ENCODE measurements at places on chromosomes 13 and 19. TPM values are rescaled to one million over a fixed set of nuclear protein-coding genes. Genes with fewer than 3 reads are reported as not detected.

- peaks cover 13% of the 10 kb centered on the region for H3K4me1 ChIP-seq
- no peaks in the 10 kb centered on the region for H3K27me3 ChIP-seq
- H3K4me3 ChIP-seq = no peak overlapping the region
- no peaks in the 10 kb centered on the region for H3K36me3 ChIP-seq
- no peak overlapping the region for H3K27ac ChIP-seq
- DNase-seq = no peak
Measured at GRCh38 chr19:46205183-46205984, 24.2 kb upstream of the IGFL1 start.

GRCh38 chr19:46381756-46382345 is 31.5 kb downstream of the CCDC8 start:
- no peaks in the 10 kb centered on the region for H3K27me3 ChIP-seq
- H3K4me3 ChIP-seq = no peak overlapping the region
- H3K4me1 ChIP-seq = no peaks in the 10 kb centered on the region
- H3K27ac ChIP-seq = no peak overlapping the region

DNA sequence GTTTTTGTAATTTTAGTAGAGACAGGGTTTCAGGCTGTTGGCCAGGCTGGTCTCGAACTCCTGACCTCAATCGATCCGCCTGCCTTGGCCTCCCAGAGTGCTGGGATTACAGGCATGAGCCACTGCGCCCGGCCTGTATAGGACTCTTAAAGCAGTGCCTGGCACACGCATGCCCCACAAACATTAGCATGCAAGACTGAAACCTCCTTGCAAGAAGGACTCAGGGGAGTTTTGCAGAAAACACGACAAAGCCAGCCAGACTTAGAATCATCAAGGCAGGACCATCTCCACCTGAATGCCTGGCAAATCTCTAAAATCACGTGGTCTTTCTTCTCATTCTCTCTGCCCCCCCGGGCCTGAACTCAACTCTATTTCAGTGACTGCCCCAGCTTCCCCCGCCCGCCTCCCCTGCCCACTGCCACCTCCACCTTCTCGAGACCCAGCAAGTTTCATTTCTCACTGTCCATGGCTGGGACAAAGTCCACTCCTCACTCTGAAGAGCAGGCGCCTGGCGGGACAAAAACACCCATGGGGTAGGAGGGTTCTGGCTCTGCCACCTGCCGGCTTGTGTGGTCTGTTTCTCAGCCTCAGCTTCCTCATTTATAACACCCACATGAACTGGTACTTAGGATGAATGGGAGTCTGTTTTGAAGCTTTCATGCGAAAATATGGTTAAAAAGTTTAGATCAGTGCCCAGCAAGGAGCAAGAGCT is 2.4 kb downstream of the TICAM1 start:
- peak overlapping the region; percentile 24 for H3K27ac ChIP-seq
- peaks cover 7% of the 10 kb centered on the region for H3K36me3 ChIP-seq
- DNase-seq = no peak
- H3K4me1 ChIP-seq = peaks cover 21% of the 10 kb centered on the region
- no peaks in the 10 kb centered on the region for H3K27me3 ChIP-seq

DNA sequence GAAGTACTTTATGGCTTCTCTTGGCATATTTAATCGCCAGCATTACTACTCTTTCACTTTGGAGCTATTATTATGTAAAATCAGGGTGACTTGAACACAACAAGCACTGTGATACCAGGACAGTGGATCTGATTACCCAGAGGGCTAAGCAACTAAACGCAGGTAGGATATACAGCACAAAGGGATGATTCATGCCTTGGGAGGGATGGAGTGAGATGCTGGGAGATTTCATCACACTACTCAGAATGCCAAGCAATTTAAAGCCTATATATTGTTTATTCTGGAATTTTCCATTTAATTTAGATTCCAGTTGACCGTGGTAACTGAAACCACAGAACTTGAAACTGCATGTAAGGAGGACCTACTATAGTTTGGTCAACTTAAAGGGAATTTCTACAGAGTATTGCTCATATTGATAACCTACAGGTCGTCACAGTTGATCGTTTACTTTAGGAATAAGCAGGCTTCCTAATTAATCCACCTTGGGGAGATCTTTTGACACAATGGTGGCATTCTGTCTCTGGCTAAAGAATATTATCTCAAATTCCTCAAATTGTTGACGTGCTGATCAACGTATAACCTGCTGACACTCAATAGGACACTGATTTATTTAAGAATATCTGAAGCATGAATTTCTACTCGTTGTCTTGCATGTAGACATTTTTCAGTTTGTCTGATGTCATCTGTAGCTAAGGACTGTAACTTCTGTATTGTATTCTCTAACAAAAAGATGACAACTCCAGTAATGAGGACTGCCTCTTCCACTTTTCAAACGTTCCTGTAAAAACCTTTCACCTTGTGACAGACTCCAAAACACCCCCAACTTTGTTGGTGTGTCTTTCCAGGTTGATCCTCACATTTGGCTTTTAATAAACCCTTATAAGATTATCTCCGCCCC is 254.2 kb downstream of the GPC5 start:
- DNase-seq = no peak
- H3K4me3 ChIP-seq = no peak overlapping the region
- no peak overlapping the region for H3K27ac ChIP-seq

GRCh38 chr19:33268162-33268991 is 34.0 kb downstream of the CEBPA start:
- no peaks in the 10 kb centered on the region for H3K27me3 ChIP-seq
- no peak overlapping the region for H3K4me3 ChIP-seq
- H3K4me1 ChIP-seq = peaks cover 17% of the 10 kb centered on the region
- H3K27ac ChIP-seq = no peak overlapping the region

GRCh38 chr13:41384749-41385503 is 72.4 kb upstream of the RGCC start:
- DNase-seq = no peak
- no peak overlapping the region for H3K27ac ChIP-seq
- no peaks in the 10 kb centered on the region for H3K36me3 ChIP-seq

DNA sequence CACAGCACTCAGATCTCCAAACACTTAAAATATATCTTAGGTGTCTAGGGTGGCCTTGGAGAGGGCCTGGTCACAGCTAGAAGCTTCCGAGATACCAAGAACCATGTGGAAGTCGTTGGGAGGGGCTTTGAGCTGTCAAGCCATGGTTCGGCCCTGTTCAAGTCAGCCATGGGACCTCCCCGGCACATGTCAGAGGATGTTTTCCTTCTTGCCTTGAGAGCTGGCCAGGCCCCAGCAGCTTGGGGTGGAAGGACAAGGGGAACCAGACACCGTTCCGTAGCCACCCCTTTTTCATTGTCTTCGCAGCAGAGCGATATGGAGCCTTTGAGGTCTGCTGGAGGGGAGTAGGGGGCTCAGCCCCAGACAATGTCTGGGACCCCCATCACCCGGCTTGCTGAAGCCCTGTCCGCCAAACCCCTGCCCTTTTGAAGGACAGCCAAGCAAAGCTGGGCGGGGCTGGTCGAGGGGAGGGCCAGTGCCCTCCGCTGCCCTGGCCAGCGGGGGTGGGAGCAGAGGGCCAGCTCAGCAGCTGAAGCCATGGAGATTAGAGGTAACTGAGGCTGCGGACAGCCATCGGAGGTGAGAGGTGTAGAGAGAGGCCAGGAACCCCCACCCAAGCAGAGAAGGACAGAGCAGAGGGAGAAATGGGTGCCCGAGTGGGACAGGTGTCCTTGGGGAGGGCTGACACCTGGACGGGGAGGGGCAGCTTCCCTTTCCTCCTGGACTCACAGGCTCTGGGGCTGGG is 435 bp downstream of the KLK11 start:
- peaks cover 3% of the 10 kb centered on the region for H3K4me1 ChIP-seq
- H3K27ac ChIP-seq = peak overlapping the region; percentile 44
- peak overlapping the region; percentile 29 for H3K4me3 ChIP-seq
- peak; percentile 31 for DNase-seq
- no peaks in the 10 kb centered on the region for H3K36me3 ChIP-seq

DNA sequence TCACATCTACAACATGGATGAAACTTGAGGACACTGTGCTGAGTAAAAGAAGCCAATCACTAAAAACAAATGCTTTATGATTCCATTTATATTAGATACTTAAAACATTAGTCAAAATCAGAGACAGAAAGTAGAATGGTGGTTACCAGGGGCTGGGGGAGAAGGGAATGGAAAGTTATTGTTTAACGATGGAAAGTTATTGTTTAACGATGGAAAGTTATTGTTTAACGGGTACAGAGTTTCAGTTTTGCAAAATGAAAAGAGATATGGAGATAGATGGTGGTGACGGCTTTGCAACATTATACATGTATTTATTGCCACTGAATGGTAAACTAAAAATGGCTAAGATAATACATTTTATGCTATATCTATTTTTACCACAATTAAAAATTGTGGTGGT is 160.6 kb downstream of the TUBA3C start:
- DNase-seq = no peak
- H3K27me3 ChIP-seq = no peaks in the 10 kb centered on the region
- H3K27ac ChIP-seq = no peak overlapping the region

GRCh38 chr13:100984085-100984705 is 309.6 kb upstream of the TMTC4 start:
- no peak overlapping the region for H3K27ac ChIP-seq
- no peaks in the 10 kb centered on the region for H3K36me3 ChIP-seq
- H3K4me1 ChIP-seq = no peaks in the 10 kb centered on the region
- H3K27me3 ChIP-seq = no peaks in the 10 kb centered on the region
- H3K4me3 ChIP-seq = no peak overlapping the region
- DNase-seq = no peak

DNA sequence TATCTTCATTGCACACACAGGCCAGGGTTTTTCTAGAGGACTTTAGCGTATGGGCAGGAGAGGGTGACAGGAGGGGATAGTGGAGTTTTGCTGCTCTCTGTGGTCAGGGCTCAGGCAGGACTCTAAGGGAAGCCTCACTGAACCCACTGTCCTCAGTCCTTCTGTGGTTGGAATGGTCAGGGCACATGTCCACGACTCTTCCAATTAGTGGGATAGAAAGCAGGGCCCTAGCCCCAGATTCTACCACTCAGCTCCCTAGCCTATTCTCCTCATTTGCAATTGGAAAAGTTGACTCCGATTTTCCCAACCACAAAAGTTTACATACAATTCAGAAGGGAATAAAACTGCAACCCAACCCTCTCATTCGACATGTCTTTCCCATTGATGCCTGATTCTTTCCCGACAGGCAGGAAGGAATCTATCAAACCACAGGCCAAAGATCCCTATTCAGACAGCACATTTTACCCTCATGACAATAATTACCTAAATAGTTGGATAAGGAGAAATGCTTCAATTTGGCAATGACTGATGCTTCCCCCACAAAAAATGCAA is 38.2 kb downstream of the TGDS start:
- H3K27me3 ChIP-seq = no peaks in the 10 kb centered on the region
- no peak for DNase-seq
- H3K4me1 ChIP-seq = no peaks in the 10 kb centered on the region

DNA sequence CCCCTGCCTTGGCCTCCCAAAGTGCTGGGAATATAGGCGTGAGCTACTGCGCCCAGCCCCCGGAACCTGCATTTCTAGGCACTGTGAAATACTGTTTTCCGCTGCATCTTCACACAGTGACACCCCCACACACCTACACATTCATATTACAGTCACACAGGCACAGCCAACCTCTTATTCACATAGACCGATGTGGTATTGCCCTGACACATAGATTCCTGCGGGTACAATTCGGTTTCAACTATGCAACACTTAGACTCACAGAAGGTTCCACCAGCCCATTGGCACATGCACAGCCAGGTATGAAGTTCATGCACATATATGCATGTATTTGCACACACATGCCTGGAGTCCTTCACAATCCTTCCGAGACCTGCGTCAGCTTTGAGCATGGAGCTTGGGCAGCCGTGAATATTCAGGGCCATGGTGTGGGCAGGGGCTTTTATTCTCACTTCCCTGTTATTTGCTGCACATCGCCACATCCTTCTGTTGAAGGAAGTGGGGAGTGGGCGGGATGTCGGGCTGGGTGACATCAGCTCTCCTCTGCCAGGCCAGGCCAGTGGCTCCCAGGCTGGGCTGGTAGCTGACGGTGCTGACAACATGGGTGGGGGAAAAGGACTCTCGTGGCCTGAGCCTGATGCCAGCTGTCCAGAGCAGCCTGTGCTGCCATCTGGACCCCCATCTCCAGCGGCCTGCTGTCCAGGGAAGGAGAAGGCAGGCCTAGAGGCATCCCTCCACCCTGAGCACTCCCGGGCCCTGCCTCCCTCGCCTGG is 5.4 kb upstream of the CDC37 start:
- H3K4me1 ChIP-seq = peaks cover 49% of the 10 kb centered on the region
- peak; percentile 79 for DNase-seq

DNA sequence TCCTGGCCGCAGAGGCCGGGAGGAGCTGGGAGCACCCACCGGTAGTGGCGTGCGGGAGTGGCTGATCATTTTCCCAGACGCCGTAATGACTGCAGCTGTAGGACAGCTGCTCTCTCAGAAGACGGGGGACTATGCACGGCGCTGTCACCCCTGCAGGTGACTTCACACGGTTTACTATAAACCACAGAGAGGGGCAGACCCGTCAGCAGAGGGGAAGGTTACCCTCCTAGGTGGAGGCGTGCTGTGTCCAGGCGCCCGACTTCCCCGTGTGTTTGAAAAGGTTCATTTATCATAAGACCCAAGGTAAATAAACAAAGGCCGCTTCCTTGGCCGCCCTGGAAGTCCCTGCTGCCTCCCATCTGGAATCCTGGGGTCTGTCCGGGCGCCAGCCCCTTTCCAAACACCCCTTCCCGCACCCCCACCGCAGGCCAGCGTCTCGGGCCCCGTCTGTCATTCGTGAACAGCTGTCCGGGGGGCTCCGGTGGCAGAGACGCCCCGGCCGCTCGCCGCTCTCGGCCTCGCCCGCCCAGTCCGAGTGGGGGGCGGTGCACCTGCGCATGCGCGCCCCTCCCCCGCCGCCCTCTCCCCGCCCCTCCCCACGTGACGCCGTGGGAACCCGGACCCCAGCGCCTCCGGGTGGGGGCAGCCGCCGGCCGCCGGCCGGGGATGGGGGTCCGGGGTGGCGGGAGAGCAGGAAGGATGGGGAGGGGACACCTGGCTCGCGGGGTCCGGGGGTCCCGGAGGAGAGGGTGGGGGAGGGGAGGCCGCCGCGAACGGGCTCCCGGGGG is 915 bp downstream of the SHC2 start:
- peaks cover 21% of the 10 kb centered on the region for H3K27me3 ChIP-seq
- no peaks in the 10 kb centered on the region for H3K36me3 ChIP-seq
- peak overlapping the region; percentile 76 for H3K4me3 ChIP-seq
- DNase-seq = peak; percentile 45

DNA sequence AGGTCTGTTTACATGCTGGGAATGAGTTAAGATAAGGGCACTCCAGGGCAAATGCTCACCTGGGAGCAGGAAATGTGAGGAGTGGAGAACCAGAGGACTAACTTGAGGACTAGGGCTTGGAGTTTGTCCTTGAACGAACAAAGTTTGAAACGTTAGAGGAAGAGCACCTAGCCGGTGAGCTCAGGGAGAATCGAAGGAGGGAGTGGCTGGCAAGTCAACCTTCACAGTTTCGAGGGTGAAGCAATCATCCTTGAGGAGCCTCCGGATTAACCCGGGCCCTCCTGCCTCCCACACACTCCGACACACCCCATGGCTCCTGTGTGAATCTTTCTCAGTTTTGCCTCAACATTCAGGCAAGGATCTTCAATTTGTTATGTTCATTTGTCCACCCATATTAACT is 58.6 kb downstream of the LMO7 start:
- no peak overlapping the region for H3K27ac ChIP-seq
- H3K36me3 ChIP-seq = no peaks in the 10 kb centered on the region
- no peak for DNase-seq
- no peak overlapping the region for H3K4me3 ChIP-seq
- peaks cover 8% of the 10 kb centered on the region for H3K4me1 ChIP-seq

Gene LILRA1
- 4.5 TPM for total RNA-seq

Gene GIPC1
- total RNA-seq = 163 TPM

Gene HIF3A
- 42.3 TPM for total RNA-seq

Gene C19orf33
- 65.0 TPM for total RNA-seq

Gene C2CD4C
- total RNA-seq = 2.1 TPM

Gene TNFRSF19
- total RNA-seq = 16.7 TPM

Gene MBD3L2
- total RNA-seq = not detected

Gene SLC8A2
- 0.11 TPM for total RNA-seq
